ENCODE measurements at places on chromosomes 1 and 21.

DNA sequence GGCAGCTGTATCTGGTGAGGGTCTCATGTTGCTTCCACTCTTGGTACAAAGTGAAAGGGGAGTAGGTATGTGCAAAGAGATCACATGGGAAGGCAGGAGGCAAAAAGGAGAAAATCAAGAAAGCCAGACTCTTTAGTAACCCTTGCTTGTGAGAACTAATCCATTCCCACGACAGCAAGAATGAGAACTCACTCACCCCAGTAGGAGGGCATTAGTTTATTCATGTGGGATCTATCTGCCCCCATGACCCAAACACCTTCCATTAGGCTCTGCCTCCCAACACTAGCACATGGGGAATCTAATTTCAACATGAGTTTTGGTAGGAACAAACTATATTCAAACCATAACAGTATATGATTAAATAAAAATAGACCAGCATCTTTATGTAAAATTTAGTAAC is 57.6 kb downstream of the ZNHIT6 start:
- DNase-seq: no peak

DNA sequence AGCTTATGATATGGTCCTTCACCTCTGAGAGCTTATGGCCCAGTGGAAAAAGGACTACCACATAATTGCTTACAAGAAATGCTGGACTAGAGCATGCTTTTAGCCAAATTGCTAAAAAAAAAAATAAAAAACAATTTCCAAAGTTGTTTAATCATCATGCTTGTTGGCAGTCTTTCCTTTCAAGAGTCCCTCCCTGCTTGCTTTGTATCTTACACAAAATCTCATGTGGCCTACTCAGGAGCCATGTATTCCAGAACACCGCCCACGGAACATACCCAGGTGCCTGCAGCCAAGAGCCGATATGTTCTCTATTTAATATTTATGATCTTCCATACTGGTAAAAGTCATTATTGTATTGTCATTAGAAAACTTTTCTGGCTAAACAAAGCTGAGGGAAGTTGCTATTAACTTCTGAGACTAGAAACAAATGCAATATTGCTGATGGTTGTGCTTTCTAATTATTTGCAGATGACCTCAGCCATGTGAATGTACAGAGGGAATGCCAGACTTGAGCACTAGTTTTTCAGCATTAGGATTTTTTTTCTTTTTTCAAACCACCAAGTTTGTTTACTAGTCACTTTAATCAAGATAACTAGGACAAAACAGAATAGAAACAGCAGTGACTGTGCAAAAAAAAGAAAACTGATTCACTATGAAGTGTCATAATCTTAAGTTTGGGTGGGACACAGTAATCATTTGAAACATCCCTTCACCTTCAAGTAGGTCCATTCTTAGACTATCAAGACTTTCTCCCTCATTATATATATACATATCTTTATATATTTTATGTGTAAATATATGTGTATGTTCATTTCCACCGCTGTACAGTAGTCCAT is 129.3 kb upstream of the GORAB start:
- no peak for DNase-seq

- DNase-seq: no peak
Observed at GRCh38 chr1:82260051-82260450, 459.3 kb downstream of the ADGRL2 start.

GRCh38 chr1:91501523-91501851 is 836 bp downstream of the CDC7 start:
- DNase-seq: no peak

DNA sequence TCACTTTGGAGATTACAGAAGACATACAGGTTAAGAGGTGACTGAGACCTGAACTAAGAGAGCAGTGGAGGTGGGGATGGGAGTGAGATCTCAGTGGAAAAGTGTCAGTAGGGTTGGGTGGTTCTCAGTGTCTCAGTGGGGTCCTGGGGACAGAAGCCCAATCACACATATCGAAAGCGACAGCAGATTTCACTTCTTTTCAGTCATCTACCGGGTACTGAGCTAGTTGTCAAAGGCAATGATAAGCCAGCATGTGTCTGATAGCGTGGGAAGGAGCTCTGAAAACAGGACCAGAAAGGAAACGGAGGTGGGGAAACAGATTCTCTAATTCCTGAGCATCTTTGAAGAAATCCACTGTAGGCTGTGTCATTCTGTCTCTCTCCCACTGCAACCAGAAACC is 59.5 kb downstream of the RHOU start:
- no peak for DNase-seq

GRCh38 chr21:17612023-17612564 is 607 bp downstream of the BTG3 start:
- DNase-seq: no peak

GRCh38 chr1:44553127-44553758 is 121.0 kb downstream of the TMEM53 start:
- no peak for DNase-seq

GRCh38 chr1:27605300-27605766 is 1.4 kb upstream of the AHDC1 start:
- DNase-seq: no peak

DNA sequence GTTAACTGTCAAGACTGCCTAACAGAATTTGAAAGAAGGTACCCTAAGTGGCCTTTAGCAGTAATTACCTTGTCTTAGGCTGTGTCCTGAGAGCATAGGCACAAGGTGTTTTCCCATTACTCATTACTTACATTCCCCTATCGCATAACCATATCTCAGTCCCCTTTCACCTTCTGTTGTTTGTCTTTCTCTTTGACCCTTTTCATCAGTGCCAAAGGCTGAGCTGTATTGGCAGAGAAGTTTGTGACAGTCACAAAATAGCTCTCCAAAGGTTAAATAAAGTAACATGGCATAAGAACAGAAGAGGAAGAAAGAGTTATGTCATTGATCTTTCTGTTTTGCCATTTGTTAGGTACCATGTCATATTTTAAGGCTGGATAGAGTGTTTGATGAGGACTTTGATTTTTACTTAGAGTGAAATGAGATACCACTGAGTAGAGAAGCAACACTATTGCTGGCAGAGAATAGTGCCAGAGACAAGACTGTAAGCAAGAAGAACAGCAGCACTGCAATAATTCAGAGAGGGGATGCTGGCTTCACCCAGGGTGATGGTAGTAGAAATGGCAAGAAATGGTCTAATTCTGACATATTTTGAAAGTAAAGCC is 497.8 kb downstream of the TTLL7 start:
- no peak for DNase-seq

- DNase-seq: no peak
Observed at GRCh38 chr1:119834990-119835389, 23.7 kb upstream of the REG4 start.

DNA sequence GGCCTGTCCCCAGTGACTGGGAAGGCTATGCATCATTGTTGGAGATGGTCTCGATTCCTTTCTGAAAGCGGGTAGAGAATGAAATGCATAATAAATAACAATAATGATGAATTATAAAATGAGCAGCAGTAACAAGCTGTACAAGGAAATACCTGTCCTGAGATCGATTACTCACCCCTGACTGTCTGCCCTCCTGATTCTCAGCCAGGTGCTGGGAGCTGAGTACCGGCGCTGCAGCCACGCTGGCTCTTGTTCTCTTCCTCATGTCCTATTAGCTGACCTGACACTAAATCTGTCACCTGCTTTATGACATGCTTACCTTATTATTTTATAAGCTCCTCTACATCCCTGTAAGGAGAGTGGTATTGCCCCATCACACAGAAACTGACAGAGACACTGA is 3.4 kb downstream of the AGPAT3 start:
- no peak for DNase-seq

GRCh38 chr1:32100359-32100758 is 7.5 kb upstream of the KPNA6 start:
- no peak for DNase-seq

- DNase-seq: no peak
Observed at GRCh38 chr1:92931691-92932090, 29.6 kb downstream of the DIPK1A start.

DNA sequence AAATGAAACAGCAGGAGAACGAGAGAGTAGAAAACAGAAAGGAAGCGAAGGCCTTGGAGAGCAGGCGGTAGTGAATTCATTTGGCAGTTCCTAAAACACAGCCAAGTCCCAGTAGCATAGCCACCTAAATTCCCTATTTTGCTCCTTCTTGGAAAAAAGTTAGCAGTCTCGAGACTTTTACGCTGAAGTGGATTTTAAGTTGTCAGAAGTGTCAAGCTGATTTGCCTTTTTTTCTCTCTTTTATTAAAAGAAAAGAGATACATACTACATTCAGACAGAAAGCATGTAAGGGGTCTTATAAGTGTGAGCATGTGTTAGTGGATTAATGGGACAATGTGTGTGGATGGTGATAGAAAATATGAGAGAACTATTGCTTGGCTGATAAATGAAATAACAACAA is 19.2 kb downstream of the NFIA start:
- no peak for DNase-seq

DNA sequence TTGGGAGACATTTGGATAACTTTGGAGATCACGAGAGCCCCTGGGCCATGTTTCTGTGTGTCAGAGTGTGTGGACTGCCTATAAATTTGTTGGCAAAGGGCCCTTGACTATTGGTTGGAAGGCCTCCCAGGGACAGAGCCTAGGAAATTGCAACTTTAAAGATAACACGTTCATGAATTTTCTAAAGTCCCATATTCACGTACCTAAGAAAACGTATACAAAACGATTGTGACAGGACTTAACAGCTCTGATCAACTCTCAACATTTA is 55.8 kb downstream of the DOP1B start:
- DNase-seq: no peak

GRCh38 chr1:24438423-24438901 is 22.9 kb downstream of the NIPAL3 start:
- no peak for DNase-seq

DNA sequence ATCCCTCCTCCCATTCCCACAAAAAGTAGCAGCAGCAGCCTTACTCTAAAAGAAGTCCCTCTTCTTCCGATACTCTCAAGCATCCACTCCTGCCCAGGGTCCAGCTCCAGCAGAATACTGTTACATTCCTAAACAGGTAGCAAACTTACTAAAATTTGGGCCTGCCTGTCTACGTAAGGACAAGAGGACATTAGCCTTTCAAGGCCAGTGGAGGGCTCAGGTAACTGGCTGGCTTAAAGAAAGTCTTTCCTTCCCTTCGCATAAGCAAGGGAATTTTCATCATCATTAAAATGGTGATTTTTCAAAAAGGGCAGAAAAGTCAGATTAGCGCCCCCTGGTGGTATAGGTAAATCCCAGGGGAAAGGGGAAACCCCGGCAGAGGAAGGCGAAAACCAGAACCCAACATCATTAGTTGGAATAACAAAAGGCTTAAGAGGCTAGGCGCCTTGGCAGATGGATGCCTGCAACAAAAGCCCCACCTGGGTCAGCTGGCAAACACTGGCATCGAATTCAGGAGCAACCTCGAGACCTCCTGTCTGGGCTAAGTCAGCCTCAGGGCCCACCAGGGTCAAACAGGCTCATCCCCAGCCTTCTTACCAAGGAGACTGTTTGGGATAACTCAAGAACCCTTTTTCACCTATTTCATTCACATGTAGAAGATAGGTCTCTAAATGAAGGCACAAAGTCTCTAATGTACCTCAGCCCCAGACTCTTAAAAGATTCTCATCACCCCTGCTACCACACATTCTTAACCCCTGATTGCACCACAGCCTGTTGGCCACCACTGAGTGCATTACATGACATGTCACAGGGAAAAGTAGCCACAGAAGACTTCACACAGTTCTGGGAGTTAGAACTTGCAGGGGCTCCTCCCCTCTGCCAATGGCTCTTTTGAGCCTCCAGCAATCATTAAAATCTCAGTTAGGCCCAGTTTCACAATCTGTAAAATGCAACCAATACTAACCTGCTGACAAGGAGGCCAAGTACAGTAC is 36.7 kb downstream of the ERI3 start:
- peak; percentile 26 for DNase-seq

- DNase-seq: no peak
Observed at GRCh38 chr1:78319603-78320002, 171.2 kb upstream of the PTGFR start.

- DNase-seq: no peak
Observed at GRCh38 chr1:205357567-205357966, 845 bp upstream of the KLHDC8A start.

- DNase-seq: no peak
Observed at GRCh38 chr1:161941726-161942436, 81.8 kb downstream of the OLFML2B start.

- DNase-seq: no peak
Observed at GRCh38 chr1:43786960-43787359, 79.6 kb downstream of the ST3GAL3 start.

DNA sequence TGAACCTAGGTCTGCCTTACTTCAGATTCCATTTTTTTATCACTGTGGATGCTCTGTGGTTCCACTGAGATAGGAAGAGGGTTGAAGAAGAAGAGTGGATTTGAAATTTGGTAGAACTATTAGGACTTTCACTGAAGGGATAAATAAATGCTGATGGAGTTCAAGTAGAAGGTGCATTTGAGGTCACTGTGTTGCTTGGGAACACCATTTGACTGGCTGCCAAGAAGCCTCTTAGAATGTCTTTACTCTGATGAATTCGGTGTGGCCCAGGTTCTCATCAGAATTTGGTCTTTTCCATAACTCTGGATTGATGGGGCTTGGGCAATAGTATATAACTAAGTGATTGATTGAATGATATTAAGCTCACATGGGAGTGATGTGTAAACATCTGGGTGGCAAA is 11.9 kb downstream of the XPR1 start:
- DNase-seq: no peak

DNA sequence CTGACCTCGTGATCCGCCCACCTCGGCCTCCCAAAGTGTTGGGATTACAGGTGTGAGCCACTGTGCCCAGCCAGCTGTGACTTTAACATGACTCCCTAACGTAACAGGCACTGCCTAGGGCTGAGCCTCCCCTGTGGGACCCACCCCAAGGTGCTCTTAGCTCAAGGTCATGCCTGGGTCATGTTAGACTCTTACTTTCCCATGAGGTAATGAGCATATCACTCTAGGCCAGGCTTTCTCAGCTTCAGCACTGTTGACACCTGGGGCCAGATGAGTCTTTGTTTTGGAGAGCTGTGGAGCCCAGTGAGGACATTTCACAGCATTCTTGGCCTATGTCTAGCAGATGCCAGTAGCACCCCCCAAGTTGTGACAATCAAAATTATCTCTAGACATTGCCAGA is 4.5 kb downstream of the NECAP2 start:
- DNase-seq: no peak
